ENCODE measurements at places on chromosomes 7 and 10.

DNA sequence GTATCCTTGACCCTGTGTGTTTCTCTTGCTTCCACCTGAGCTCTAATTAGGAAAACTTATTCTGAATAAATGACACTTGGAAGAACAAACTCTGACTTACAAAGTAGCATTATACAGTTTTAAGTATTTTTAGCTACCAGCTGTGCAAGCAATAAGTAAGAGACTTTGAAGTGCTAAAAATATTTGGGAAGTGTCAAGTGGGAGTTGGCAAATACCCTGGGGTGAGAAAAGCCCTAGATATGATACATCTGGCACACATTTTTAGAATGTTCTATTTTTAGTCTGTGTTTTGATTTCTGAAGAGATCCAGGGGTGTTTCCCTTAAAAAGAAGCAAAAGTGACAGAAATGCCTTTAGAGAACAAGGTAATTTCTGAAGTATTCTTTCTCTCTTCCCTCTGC, 132.7 kb upstream of the TEX47 start:
- no peak for DNase-seq

GRCh38 chr7:135406918-135407317, 103.0 kb downstream of the CNOT4 start:
- DNase-seq, result no peak

DNA sequence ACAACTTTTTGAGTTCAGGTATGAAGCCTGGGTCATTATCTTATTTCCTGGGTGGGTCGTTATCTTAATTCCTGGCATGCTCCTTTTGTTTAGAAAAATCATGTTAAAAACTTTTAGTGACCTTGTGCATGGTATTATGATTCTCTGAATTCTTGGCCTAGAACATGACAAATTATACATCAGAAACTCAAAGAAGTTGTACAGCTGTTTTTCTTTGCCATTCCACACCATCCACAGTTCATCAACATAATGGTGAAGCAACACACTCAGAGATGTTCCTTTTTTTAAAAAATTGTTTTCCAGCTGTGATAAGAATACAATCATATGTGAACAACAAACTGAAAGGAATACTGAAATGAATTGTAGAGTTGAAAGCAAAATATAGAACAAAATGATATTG, 149.2 kb upstream of the SEMA3D start:
- DNase-seq, result no peak

DNA sequence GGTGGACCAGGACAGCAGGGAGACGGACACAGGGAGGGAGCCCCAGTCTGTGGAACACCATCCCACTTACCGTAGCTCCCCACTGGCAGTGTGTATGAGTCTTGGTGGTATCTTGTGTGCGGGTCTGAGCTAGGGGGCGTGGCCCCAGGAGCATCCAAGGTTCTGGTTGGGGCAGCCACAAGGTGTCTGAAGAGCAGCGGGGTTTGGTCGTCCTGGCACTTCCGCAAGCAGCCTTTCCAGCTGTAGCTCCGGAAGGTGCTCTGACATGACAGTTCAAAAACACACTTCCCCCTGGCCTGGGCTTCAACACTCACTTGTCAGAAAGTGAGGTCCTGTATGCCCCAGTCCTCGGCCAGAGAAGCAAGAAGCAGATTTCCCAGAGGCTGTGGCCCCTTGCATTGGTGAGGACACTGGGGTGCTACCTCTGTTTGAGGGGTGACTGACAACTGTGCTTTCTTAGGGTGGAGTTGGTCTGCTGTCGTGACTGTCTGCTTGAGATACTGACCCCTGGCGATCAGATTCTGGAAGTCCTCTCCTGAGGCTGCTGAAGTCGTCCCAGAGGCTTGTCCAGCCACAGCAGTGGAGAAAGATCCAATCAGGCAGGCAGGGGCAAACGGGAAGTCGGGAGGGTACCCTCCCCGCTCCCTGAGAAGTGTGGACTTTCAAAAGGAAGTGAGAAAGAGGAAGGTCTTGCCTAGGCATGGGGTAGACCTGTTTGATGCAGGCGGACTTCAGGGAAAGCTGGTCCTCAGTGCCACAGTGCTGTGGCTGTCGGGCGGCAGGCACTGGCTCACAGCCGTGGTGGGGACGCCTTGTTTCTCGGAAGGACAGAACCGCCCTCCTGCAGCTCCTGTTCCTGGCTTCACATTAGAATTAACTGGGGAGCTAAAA, 51.4 kb upstream of the PFKFB3 start:
- DNase-seq, result peak; percentile 70

DNA sequence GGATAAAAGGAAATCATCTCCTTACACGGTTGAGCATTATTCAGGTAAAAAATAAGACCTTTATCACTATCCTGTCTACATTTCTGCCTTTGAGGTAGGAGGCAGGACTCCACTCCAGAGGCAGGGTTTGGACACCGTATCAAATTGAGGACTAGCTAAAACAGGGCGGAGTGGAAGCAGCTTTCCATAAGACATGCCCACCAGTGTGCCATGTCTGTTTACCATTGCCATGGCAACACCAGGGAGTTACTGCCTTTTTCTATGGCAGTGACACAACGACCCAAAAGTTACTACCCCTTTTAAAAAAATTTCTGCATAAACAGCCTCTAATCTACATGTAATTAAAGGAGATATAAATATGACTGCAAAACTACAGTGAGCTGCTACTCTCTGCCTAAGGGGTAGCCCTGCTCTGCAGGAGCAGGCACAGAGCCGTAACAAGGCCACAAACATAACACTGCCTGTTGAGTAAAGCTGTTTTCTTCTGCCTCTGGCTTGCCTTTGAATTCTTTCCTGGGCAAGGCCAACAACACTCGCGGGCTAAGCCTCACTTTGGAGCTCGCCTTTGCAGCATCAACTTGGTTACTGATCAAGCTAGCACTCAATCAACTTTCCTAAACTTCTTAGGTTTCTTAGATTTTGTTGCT, 26.5 kb downstream of the DGKB start:
- no peak for DNase-seq

GRCh38 chr10:85430991-85431390, 935.6 kb downstream of the GRID1 start:
- no peak for DNase-seq

- no peak for DNase-seq
Measured at GRCh38 chr7:117274951-117275350, 47.9 kb downstream of the WNT2 start.

GRCh38 chr7:44333911-44334733, 8.7 kb upstream of the CAMK2B start:
- DNase-seq, result no peak

GRCh38 chr7:41855798-41856197, 152.9 kb upstream of the INHBA start:
- no peak for DNase-seq

GRCh38 chr7:108094346-108094745, 35.8 kb downstream of the LAMB4 start:
- no peak for DNase-seq

DNA sequence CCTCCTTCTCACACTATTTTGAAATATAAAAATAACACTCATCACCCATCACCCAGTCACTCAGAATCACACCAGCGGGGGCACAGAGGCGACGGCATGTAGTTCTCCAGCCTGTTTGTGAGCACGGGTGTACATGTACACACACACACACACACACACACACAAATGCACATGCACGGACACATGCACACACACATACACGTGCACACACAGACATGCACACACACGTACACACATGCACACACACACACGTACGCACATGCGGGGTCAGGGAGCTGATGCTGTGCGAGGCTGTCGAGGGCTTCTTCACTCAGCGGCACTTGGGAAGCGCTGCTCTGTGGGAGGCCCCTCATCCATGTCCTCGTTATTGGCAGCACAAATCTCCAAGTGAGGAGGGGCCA, 178.8 kb downstream of the ELFN1 start:
- DNase-seq, result no peak

DNA sequence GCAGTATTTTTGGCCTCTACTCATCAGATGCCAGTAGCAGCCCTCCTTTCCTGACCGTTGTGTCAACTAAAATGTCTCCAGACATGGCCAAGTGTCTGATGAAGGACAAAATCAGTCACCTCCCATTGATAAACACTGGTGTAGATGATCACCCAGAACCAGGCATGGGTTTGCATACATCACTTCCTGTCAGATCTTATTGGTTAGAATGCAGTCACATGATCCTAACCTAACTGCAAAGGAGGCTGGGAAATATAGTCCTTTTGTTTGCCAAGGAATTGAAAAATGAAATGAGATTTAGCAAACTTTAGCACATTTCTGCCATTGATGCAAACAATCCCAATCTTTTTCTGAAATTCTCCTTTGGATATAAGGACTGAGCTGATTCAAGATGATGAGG, 141.4 kb downstream of the BUB3 start:
- DNase-seq, result no peak

- no peak for DNase-seq
Measured at GRCh38 chr7:6725003-6725402, 18.3 kb upstream of the ZNF12 start.
